ENCODE measurements at places on chromosomes 5 and 9.

DNA sequence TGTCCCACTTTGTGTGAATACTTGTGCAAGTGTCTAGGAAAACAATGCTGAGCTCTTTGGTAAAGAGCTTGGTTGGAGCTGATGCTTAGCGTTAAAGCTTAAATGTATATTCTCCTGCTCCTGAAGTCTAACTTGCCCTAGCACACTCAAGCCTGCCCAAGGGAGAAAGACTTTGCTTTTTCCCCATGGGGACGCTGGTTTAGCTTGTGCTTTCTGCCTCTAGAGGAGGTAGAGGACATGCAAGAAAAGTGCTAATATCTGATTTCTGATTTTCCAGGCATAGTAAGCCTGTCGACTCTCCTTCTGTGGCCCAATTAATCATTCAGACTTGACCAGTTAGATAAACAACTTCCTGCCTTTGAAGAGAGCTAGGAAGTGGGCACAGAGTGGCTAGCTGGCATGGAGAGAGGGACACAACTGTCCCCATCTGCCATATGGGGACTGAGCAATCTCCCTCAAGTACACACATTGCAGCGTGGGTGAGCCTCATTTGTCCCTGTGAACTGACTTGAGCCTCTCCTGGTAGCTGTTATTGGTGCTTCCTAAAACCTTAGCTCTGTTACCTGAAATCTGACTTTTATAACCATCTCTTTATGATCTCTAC, 348.4 kb downstream of the BRINP1 start:
- no peak for DNase-seq

GRCh38 chr9:27888661-27889295, 315.5 kb upstream of the C9orf72 start:
- DNase-seq, result no peak

DNA sequence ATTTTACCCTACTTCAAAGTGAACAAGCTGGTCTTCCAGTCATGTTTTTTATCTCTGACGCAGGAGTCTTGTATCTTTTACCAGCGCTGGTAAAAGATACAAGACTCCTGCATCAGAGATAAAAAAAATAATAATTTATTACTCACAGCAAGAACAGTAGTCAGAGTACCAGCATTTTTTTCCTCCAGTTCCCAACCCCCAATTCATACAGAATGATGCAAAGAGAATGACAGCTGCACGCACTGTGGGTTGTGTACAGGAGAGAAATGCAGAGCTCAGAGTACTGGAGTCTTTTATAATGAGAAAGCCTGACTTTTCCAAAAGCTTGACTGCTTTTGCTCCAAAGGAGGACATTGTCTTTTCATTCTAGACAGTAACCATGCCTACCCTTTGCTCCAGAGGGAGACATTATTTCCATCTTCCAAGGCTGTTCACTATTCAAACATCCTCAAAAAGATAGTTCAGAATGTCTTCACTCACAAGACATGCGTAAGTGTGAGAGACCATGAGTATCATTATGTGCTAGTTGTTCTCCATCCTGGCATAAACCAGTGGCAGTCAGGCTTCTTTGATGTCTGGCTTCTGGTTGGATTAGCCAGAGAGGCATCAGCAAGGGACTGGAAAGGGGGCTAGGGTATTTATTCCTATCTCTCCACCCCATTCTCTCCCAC, 14.3 kb upstream of the RANBP6 start:
- no peak for DNase-seq

- DNase-seq, result no peak
Observed at GRCh38 chr5:44336708-44337107, 52.5 kb downstream of the FGF10 start.

- no peak for DNase-seq
Observed at GRCh38 chr9:6562871-6563430, 82.6 kb downstream of the GLDC start.

GRCh38 chr9:125131778-125132177, 11.6 kb downstream of the SCAI start:
- DNase-seq, result no peak

DNA sequence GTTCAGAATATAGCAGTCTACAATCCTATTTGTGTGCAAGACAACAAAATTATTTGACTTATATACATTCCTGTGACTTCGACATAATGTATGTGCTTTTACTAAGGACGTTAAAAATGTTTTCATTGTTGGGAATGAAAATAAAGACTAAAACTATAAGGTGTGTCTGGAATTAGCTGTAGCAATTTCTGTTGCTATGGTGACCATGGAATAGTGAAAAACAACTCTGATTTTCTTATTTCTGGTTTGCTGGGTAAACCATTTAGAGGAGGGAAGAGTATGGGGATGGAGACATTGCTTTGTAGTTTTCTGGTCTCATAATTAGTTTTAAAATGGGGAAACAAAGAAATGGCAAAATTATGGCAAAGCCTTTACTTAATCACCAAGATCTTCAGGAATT, 343.2 kb downstream of the SEMA5A start:
- DNase-seq, result no peak

GRCh38 chr5:173498739-173499470, 117.5 kb downstream of the BOD1 start:
- no peak for DNase-seq

DNA sequence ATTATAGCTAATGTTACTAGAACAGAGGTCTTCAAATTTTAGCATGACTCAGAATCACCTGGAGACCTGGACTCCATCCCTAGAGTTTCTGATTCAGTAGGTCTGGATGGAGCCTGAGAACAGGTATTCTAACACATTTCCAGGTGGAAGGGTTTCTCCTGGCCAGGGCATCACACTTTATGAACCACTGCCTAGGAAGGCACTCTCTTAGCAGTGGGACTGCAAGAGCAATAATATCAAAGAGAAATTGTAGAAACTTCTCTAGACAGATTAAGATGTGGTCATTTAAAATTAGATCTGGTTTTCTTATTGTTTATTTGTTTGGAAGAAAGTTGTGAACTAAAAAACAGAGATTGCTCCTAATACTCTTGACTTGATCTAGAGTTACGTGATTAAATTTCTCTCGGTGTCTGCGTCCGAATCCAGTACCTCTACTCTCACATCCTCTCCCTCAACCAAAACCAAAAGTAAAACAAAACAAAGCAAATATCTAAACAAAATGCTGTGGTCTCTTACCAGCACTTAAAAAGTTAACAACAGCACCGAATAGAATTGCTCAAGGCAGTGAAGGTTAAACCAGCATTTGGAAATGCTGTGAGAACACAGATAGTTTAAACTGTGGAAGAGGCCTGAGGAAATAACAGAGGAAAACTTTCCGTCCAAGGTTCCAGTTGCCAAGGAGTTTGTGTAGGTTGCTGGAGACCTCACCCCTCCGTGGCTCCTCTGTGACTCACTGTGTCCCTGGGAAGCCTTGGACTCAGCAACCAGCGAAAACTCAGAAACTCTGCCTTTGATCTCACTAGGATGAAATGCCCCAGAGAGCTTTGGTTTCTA, 193.4 kb downstream of the ARRDC3 start:
- DNase-seq, result no peak

DNA sequence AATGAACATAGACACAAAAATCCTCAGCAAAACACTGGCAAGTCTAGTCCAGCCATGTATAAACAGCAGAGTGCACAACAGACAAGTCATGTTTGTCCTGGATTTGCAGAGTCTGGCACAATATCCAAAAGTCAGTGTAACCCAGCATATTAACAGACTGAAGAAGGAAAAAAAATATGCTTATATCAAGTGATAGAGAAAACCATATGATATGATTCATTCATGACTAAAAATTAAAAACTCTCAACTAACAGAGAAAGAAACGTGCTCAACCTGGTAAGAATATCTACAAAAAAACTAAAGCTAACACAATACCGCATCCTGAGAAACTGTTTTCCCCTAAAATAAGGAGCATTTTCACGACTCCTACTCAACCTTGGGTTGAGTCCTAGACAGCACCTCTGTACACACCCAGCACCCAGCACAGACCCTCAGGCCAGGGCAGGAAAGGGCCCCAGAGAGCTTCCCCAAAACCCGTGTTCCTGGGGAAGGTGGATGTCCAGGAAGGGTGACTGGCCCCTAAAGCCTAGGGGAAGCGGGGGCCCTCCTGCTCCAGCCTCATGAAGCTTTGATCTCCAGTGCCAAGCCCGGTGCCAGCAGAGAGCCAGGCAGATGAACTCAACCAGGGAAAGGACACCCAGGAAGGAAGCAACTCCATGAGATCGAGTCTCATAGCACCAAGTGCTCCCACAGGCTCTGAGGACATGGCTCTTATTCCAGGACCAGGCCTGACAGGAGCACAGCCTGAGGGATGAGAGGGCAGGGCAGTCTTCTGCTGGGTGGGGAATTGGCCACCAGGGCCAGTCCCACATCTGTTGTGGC, 38.9 kb downstream of the ADAMTS2 start:
- DNase-seq, result no peak

DNA sequence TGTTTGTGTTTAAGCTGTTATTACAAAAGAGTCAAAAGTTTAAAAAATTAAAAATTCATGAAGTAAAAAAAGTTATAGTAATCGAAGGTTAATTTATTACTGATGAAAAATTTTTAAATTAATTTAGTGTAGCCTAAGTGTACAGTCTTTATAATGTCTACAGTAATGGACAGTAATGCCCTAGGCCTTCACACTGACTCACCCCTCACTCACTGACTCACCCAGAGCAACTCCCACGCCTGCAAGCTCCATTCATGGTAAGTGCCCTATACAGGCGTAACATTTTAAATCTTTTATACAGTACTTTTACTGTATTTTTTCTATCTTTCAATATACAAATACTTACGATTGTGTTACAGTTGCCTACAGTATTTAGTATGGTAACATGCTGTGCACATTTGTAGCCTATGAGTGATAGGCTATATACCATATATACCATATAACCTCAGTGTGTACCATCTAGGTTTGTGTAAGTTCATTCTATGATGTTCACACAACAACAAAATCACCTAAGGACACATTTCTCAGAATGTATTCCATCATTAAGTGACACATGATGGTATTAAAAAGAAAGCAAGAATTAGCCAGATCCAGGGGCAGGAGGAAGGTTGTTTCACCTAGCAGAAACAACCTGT, 40.1 kb downstream of the DCAF10 start:
- no peak for DNase-seq

- no peak for DNase-seq
Observed at GRCh38 chr9:13252852-13253251, 26.6 kb downstream of the MPDZ start.

DNA sequence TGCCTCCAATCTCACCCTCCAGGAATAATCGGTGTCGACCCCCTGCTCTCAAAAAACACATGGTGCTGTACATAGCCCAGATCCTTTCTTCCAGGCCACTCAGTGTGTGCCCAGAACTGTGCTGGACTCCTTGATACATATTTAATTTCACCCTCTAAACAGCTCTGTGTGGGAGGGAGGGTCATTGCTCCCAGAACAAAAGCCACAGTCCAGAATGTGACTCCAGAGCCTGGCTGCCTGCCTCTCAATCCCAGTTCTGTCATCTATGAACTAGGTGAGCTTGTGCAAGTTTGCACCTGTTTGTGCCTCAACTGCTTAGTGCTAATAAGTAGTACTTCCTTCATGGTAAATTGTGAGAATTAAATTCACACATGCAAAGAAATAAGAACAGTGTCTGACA, 93.1 kb downstream of the GABBR2 start:
- no peak for DNase-seq

GRCh38 chr9:98989036-98990000, 45.6 kb downstream of the COL15A1 start:
- no peak for DNase-seq

GRCh38 chr9:107054146-107054545, 191.2 kb downstream of the ZNF462 start:
- no peak for DNase-seq

- no peak for DNase-seq
Observed at GRCh38 chr9:27457445-27457844, 66.6 kb upstream of the IFNK start.

- peak; percentile 39 for DNase-seq
Observed at GRCh38 chr9:128420651-128421481, at the start of gene CERCAM. TSS of gene CERCAM (plus strand) at chr9:128420857. CDS start at chr9:128420878, 21 bp downstream.

DNA sequence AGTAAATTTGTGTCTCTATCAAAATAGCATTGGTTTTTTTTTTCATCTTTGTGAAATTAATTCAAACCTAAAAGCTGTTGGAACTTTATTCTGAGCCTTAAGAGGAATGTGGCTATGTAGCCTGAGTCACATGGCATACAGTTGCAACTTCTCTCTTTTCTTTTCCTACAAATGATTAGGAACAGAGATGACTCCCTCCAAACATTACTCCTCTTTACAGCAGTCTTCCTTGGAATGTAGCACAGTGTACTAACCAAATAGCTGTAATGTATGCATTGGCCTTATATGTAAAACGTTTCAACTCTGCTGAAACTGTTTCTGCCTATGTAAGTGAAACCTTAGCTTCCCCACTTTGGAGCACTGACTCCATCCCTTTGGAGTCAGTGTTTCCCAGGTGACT, 100.9 kb upstream of the MAP1B start:
- DNase-seq, result no peak

DNA sequence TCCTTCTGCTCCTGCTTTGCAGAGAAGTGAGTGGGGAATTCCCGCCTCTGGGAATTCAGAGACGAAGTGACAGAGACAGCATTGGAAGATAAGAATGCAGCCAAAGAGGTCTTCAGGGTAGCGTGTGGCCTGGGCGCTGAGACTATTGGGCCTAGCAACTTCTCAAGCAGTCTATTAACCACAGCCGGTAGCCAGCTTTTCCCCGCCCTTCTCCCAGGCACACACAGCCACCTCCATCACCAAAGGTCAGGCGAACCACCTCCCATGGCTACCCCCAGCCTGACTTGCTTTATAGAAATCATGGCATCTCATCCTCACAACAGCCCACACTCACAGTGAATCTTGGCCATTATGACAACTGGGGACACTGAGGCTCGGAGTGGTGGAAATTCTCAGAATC, 124.2 kb downstream of the KCNIP1 start:
- DNase-seq, result no peak

DNA sequence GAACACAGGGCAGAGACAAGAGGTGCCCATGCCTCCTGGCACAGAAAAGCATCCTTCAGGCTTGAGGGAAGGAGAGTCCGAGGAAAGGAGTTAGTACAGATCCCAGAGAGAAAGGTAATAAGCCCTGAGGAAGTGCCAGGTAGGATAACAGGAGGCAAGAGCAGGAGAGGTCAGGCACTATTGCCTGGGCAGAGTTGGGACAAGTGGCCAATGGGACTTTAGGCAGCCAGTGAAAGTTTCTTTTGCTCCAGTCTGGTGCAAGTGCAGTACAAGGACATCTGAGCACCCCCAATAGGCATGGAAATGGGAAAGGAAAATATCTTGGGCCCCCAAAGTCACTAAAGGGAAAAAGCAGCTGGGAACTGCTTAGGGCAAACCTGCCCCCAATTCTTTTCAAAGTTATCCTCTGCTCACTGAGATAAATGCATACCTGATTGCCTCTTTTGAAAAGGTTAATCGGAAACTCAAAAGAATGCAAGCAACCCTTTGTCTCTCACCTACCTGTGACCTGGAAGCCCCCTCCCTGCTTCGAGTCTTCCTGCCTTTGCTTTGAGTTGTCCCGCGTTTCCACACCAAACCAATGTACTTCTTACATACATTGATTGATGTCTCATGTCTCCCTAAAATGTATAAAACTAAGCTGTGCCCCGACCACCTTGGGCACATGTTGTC, 46.5 kb downstream of the ELOVL7 start:
- DNase-seq, result no peak

- no peak for DNase-seq
Observed at GRCh38 chr5:135027697-135028615, 6.1 kb downstream of the PITX1 start.
